Esophagus squamous epithelium (tissue), 5 donors: ENCODE measurements at places on chromosomes 1 and 21.

DNA sequence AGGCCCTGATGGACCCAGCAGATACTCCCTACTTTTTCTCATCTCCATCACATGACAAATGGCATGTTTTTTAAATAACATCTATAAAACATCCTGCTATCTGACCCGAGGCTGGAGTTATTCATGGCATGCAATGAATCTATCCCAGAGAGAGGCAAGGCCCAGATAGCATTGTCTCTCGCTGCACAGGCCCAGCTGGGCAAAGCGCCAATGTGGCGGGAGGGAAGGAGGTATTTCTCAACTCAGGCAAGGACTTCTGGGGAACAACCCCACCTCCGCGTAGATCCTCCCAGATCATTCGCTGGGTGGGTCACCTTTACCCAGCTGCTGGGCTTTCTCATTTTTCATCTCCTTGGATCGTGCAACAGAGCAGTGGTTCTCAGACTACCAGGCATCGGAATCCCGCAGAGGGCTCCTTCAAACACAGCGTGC, 59.8 kb downstream of the ERG start:
- H3K4me3 ChIP-seq, result no peak overlapping the region
- no peaks in the 10 kb centered on the region for H3K4me1 ChIP-seq
- no peaks in the 10 kb centered on the region for H3K27me3 ChIP-seq
- no peak for DNase-seq
- H3K36me3 ChIP-seq, result no peaks in the 10 kb centered on the region

GRCh38 chr1:209416716-209417115, 166.8 kb upstream of the CAMK1G start:
- H3K4me3 ChIP-seq, result no peak overlapping the region
- H3K27me3 ChIP-seq, result no peaks in the 10 kb centered on the region
- no peak for DNase-seq
- H3K27ac ChIP-seq, result peak overlapping the region; percentile 91

DNA sequence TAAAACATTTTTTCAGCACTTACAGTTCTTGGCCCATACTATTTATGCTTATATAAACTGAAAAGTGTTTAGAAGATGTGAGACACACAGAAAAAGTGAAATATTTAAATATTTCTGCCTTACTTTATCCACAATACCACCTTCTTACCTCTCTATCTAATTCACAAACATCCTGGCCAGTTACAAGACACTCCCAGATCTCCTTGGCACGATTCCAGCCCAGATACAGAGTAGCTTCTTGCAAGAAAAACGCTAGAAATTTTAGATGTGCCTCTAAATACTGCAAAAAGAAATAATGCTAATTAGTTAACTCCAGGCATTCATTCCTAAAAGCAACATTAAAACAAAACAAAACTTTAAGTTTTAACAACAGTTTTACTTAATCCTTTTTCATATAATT, 68.4 kb downstream of the USP24 start:
- DNase-seq, result no peak
- H3K27ac ChIP-seq, result no peak overlapping the region
- H3K27me3 ChIP-seq, result no peaks in the 10 kb centered on the region
- no peaks in the 10 kb centered on the region for H3K4me1 ChIP-seq
- H3K36me3 ChIP-seq, result no peaks in the 10 kb centered on the region
- no peak overlapping the region for H3K4me3 ChIP-seq

GRCh38 chr1:109806733-109807400, 43.1 kb upstream of the EPS8L3 start:
- H3K27me3 ChIP-seq, result no peaks in the 10 kb centered on the region
- no peak for DNase-seq
- peaks cover 7% of the 10 kb centered on the region for H3K4me1 ChIP-seq
- H3K27ac ChIP-seq, result no peak overlapping the region
- no peak overlapping the region for H3K4me3 ChIP-seq

- H3K4me3 ChIP-seq, result no peak overlapping the region
- H3K27me3 ChIP-seq, result no peaks in the 10 kb centered on the region
- no peaks in the 10 kb centered on the region for H3K4me1 ChIP-seq
- no peak overlapping the region for H3K27ac ChIP-seq
- H3K36me3 ChIP-seq, result no peaks in the 10 kb centered on the region
Observed at GRCh38 chr1:118304722-118305359, 119.8 kb upstream of the SPAG17 start.

- H3K27ac ChIP-seq, result no peak overlapping the region
- no peaks in the 10 kb centered on the region for H3K36me3 ChIP-seq
- no peaks in the 10 kb centered on the region for H3K27me3 ChIP-seq
- no peak for DNase-seq
- peaks cover 7% of the 10 kb centered on the region for H3K4me1 ChIP-seq
Observed at GRCh38 chr1:3372317-3372716, 82.1 kb upstream of the ARHGEF16 start.
